ENCODE measurements at places on chromosomes 5 and 9.

GRCh38 chr5:55021410-55021809 is 2.6 kb upstream of the GZMK start:
- no peak for DNase-seq

DNA sequence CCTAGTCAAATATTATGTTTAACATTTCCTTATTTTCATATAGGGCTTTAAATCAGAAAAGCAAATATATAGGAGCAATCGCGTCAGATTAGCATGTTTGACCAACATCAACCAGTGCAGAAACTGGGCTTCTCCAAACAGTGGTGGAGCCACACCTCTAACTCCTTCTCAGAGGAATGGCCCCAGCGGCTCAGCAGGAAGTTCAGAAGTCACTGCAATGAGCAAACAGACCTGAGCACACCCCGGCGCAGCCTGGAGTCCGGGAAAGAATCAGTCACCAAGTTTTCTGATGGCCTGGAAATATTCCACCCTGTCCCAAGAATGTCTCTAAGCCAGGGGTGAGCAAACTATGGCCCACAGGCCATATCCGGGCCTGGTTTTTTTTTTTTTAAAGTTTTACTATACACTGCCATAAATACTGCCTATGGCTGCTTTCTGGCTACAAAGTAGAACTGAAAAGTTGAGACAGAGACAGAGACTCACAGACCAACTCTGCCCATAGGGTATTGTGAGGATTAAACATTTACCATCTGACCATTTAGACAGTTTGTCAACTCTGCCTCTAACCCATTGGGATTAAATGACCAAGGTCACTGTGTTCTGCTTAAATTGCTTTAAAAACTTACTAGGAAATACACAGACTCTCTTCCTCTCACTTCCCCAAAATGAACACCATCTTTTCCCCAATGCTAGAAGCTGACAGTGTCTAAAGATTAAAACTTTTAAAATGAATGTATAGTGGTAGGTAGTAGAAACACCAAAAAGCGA is 5.4 kb downstream of the GOLM1 start:
- no peak for DNase-seq

GRCh38 chr5:110441035-110441434 is 285.4 kb downstream of the TMEM232 start:
- DNase-seq = no peak

- DNase-seq = no peak
Observed at GRCh38 chr9:121645853-121646807, 5.3 kb upstream of the DAB2IP start.

DNA sequence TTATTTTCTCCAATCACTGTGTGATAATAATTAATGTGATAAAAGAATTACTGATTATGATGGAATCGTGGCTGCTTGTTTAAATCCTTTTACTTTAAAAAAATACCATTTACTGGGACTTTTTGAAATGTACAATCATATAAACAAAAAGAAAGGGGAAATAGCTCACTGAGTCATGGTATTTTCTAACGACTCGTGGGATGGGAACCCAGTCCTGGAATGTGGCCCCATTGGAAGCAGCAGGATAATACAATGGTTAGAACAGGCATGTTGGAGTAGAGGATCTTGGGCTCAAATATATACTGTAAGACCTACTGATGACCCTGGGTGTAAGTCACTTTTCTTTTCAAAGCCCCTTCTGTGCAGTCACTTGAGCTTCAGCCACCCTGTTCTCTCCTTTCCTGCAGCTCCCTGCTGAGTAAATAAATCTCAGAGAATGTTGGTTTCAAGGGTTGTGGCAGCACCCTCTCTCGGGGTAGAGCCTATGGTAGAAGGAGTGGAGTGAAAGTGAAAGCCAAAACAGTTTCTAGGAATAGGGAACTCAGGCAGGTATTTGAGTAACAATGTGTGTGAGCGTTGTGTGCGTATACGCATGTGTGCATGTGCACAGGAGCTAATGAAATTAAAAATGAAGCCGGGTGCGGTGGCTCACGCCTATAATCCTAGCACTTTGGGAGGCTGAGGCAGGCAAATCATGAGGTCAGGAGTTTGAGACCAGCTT is 40.8 kb upstream of the LARP1 start:
- no peak for DNase-seq

DNA sequence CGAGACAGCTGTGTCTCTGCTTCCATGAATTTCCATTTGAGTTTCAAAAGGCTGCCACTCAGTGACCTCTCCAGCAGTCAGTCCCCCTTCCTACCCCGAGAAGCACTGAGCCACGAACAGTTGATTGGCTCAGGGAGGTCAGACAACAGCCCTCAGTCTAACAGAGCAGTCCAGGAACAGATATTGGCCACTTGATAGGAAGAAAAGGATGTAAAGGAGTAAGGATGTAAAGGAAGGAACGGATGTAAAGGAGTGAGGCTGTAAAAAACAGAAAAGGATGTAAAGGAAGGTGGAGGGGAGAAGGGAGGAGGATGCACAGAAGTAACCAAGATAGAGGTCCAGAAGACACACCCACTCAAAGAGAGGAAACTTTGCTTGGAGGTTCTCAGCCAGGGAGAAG is 3.2 kb upstream of the NR4A3 start:
- DNase-seq = no peak

DNA sequence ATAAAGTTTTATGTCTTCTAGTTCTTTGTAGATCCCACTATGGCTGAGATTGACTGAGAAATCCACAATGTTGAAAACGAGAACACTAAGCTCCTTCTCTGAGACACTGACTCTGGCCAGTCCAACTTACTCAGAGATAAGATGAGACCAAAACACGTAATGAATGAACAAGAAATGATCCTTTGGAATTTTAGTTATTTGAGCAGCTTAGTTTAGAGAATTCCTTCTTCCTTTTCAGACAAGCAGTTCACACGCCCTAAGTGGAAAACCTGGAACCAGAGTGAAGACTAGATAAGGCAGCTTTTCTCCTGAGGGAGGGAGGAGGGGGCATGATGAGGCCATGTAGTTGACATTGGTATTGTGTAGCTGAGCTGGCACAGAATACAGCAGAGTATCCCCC is 139.6 kb downstream of the GABRB2 start:
- DNase-seq = no peak

- DNase-seq = no peak
Observed at GRCh38 chr9:79215821-79216220, 355.9 kb upstream of the TLE4 start.

Measured in stimulated activated CD4-positive, alpha-beta T cell treated with anti-CD3 and anti-CD28 coated beads, Interleukin-1b, Interleukin-23, amount 100 ng/mL, for 1 hour (primary cell).